ENCODE measurements at places on chromosomes 4 and X.

GRCh38 chr4:141331534-141332358, 111.1 kb downstream of the ZNF330 start:
- no peak for DNase-seq

DNA sequence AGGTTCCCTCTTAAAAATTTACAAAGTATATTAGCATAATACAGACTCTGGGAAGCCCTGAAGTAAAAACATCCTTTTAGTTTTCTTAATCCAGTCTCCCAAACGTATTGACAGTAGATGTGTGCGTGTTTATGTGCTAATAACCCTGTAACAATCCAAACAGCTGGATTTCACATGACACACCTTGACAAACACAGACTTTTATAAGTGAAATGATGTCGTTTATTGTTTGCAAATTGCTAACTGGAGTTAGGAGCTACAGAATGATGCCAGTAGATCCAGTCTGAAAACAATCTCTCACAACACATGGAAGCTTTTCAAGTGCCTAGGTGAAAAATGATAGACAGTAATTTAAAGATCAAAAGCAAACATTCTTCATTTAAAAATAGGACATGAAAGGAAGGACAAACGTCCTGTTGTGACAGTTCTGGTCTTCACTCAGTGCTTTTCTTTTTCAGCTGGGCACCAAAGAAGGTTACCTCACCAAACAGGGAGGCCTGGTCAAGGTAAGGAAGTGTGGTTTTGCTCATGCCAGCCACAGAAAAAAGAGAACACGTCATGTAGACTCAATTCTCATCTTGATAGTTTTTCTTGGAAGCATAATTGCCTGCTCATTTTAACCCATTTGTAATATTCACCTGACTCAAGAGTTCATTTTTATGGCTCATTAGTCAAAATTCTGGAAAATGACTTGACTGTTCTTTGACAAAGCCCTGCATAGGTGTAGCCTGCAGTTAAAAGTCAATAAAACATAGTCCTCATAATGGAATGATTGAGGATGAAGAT, 32.9 kb downstream of the LAMTOR3 start:
- no peak for DNase-seq

DNA sequence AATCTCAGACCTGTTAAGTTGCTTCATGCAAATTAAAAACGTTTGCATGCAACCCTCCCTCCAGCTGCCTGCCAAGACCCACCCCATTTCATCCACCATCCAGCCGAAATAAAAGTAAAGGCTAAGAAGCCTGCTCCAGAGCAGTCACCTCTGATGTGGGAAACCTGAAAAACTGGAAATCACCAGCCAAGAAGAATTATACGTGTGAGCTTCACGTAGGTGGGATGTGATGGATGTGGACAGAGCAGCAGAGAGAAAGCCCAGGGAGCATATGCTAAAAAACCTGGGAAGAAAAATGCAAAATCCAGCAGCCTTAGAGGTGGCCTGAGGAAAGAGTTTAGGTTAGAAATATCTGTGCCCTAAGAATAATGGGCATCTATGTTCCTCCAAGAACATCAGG, 160.6 kb upstream of the STS start:
- DNase-seq = no peak

DNA sequence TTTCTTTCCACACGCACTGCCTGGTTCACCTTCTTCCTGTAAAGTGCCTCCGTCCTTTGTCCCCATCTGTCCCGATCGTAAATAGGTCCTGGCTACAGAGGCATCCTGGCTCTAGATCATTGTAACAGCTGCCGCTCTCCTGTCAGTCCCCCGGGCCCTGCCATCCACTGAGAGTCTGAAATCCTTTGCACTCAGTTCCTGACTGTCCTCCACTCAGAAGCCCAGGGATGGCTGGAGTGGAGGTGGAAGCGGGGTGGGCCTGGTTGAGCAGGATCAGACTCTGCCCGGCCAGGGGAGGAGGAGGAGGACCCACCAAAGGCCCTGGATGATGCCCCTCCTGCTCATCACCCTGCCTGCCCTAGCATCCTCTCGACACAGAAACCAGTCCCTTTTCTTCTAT, 29.8 kb downstream of the PIGG start:
- DNase-seq = no peak

DNA sequence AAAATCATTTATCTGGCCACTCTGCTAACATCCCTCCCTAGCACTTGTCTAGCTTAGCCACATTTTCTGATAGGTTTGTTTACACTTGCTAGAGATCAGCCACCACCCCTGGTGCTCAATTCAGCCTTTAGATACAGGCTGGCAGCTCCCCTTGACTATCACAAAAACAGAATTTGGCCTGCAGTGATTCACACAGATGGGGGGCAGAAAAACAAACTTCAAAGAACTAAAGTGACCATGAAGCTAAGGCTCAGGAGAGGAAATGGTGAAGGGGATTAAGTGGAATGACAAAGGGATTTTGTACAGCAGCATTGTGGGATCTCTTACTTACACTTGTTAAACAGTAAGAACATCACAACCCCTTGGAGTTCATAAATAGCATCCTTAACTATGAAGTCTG, 1718.0 kb upstream of the PCDH7 start:
- DNase-seq = no peak

- DNase-seq = no peak
Observed at GRCh38 chr4:79163981-79164490, 161.8 kb downstream of the NAA11 start.

GRCh38 chr4:74376888-74377483, 12.0 kb downstream of the EREG start:
- peak; percentile 64 for DNase-seq

DNA sequence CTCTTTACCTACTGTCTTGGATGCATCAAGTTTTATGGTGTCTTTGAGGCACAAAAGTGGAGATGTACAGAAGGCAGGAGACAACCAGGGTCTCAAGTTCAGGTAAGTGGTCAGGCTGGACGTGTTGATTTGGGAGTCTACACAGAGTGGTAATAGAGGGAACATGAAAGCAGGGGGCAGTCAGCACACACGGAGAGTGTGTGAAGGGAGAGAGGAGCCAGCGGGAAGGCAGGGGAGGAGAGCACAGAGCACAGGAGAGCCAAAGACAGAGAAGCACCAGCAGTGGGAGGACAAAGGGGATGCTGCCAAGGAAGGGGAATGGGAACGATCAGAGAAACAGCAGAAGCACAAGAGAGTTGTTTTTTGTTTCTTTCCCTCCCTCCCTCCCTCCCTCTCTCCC, 32.9 kb downstream of the TMEM150C start:
- DNase-seq = no peak

- no peak for DNase-seq
Observed at GRCh38 chr4:157795495-157795894, 377.3 kb downstream of the GASK1B start.

DNA sequence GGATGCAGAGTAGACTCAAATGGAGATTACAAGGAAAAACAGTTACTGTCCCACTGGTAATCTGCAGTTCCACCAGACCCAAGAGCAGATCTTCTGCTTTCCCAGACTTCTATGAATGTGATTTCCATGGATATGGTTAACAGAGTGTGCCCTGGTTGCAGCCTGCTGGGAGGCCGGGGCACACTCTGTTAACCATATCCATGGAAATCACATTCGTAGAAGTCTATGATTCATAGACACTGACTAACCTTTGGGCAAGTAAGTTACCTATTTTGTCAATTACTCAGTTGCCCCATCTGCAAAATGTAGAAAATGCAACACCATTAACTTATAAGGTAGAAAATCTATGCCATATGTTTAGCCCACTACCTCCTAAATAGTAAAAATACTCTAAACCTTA, 443.1 kb upstream of the PITX2 start:
- no peak for DNase-seq

DNA sequence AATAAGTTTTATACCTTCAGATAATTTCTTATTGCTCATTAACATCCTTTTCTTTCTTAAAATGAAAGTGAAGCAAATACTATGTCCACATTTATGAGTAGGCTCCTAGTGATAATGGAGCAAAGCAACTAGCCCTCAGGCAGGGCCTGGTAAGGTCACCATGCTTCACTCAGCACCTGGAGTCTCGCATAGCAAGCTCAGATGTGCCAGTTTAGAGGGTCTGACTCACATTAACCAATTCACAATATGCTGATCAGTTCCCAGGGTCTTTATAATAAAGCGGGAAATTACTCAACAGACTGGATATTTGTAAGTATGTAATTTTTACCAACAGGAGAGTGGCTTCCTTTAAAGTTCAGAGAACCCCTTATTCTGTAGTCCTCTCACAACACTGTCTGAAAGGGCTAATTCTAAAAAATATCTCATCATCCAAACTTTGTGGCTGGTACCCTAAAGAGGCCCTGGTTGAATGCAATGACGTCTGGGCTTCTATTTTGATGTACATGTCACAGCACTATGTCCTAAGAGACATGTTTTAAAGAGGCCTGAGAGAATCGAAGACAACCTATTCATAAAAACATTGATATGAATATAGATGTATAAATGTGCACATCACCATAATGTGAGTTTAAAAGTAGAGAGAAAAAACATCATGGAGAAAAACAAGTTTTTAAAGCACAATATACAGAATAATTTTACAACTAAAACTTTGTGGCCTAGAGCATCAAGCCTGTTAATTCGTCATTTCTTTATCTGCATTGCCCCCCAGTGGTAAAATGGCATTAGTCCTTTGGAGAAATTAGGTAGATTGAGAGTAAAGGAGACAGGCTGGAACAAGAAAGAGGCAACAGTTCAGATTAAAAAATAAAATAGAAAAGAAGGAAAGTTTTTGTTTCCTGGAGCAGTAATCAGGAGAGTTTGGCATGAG, 44.3 kb downstream of the IL21 start:
- peak; percentile 16 for DNase-seq

GRCh38 chrX:41288641-41289040, 45.3 kb upstream of the DDX3X start:
- DNase-seq = no peak

GRCh38 chrX:24221872-24222271, 72.3 kb downstream of the ZFX start:
- DNase-seq = no peak

GRCh38 chrX:45771114-45771513, 570.4 kb upstream of the DIPK2B start:
- peak; percentile 52 for DNase-seq

GRCh38 chrX:117996408-117996807, 120.2 kb downstream of the KLHL13 start:
- no peak for DNase-seq

GRCh38 chr4:38577462-38577861, 86.5 kb upstream of the KLF3 start:
- peak; percentile 75 for DNase-seq

DNA sequence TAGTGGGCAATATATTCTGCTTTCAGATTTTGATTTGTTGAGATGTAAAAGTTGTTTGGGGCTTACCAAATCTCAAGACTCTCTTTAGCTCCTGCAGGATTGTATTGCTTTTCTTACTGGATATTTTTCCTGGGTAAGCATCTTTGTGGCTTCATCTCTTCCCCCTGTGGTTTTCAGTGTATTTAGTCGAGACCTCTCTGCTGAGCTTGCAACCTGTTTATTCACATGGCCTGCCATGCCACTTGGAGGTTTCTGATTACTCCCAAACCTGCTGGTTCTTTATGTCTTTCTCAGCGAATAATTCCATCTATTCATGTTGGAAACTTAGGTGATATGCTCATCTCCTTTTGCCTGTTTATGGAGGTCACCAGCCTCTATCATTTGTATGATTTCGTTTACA, 10.9 kb downstream of the CCNG2 start:
- no peak for DNase-seq

DNA sequence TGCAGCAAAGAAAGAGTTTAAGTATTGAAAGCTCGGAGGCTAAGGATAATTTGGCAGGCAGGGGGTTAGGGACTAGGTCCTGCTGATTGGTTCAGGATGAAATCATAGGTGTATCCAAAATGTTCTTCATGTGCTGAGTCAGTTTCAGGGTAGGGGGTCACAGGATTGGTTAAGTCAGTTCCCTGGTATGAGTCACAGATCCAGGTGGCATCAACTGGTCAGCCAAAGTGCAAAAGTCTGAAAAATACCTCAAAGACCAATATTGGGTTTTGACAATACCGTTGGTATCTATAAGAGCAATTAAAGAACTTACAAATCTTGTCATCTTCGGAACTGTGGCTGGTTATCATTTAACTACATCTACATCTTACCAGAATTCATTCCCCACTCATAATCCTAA, 25.6 kb upstream of the PRDM8 start:
- no peak for DNase-seq

GRCh38 chr4:108783665-108784463, 21.0 kb upstream of the ETNPPL start:
- DNase-seq = no peak

DNA sequence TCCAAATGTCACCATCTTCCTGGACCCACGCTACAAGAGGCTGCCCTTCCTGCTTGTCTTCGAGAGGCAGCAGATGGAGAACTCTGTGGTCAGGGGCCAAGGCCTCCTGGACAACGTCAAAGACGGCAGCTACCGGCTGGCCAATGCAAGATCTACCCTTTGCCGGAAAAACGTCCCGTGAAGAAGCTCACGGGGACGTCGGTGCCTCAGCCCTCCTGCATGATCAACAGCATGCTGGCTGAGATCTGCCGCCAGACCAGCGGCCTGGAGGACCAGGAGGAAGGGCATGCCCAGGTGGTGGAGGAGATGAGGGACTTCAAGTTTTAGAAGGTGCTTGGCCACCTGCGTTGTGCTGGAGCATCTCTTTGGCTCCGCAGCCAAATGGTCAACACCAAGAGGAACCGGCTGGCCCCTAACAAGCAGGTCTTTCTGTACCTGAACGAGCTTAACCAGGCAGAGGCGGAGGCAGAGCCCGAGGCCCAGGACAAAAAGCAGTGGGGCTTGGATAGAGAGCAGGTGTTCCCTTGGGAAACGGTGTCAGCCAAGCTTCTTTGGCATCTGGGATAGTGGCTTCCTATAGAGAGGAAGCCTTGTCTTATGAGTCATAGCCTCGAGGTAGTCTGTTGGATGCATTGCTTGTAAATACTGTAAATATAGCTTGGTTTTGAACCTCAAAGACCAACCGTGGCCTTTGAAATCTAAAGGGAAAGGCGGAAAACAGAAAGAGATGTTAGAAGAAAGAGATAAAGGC, 94.8 kb upstream of the ELOVL6 start:
- DNase-seq = no peak

DNA sequence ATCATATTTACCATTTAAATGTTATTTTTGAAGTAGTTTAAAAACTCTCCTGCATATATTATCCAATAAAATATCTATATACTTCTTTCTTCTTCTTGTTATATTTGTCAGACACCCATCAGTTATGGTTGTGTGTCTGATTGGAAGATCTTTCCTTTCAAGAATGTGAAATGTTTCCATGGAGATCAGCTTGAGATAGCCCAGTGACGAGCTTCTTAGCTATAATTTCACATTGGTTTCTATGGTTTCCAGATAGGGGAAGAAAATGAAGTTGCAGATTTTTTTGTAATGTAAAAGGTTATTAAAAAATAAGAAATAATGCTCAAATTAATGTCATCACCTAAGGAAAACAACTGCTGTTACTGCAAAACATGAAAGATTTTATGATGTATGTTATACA, 189.0 kb downstream of the COX7B2 start:
- DNase-seq = no peak

- DNase-seq = no peak
Observed at GRCh38 chr4:147528054-147528453, 47.2 kb downstream of the EDNRA start.

GRCh38 chr4:183840311-183840710, 64.8 kb upstream of the STOX2 start:
- peak; percentile 74 for DNase-seq

- no peak for DNase-seq
Observed at GRCh38 chr4:8690216-8691150, 97.9 kb downstream of the CPZ start.

Measured in inflammatory macrophage (primary cell).